ENCODE measurements at places on chromosomes 13 and 19. TPM values are rescaled to one million over a fixed set of nuclear protein-coding genes. Genes with fewer than 3 reads are reported as not detected.

GRCh38 chr19:12913851-12914690, 5.0 kb downstream of the SYCE2 start:
- DNase-seq, result no peak

- DNase-seq, result no peak
Observed at GRCh38 chr13:23695711-23696464, 125.7 kb downstream of the TNFRSF19 start.

DNA sequence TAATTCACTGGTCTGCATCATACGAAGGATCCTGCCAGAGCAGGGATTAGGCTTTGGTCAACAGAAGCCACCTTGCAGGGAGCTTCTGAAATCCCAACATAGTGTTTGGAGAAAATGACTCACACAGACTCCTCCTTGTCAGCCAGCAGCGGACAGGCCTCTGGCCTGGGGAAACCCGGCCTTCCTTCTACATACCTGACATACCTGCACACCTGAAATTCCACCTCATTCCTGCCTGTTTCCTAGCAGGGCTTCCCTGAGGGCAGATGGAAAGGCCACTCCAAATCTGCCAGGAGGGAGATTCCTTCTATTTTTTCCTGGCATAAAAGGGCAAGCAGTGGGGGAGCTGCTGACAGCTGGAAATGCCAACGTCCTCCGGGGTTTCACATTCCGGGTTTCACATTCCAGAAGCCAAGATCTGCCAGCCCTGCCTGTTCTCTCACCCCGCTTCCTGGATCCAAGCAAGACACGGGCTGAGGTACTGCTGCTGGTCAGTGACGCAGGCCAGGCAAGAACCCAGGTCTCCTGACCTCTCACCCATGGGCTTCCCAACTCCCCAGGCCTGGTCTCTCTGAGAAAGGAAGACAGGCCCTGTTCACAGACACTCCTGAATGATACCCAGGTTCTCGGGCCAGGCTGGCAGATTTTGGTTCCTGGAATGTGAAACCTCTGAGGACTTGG, 18.2 kb upstream of the IGFL1 start:
- DNase-seq, result no peak

- peak; percentile 55 for DNase-seq
Observed at GRCh38 chr19:16778796-16779411, 50.3 kb upstream of the SIN3B start.

GRCh38 chr13:34300559-34300958, 482.6 kb downstream of the RFC3 start:
- DNase-seq, result no peak

- DNase-seq, result no peak
Observed at GRCh38 chr13:114257014-114257413, 22.3 kb downstream of the CDC16 start.

GRCh38 chr19:8081569-8082550, 29.3 kb downstream of the CCL25 start:
- no peak for DNase-seq

DNA sequence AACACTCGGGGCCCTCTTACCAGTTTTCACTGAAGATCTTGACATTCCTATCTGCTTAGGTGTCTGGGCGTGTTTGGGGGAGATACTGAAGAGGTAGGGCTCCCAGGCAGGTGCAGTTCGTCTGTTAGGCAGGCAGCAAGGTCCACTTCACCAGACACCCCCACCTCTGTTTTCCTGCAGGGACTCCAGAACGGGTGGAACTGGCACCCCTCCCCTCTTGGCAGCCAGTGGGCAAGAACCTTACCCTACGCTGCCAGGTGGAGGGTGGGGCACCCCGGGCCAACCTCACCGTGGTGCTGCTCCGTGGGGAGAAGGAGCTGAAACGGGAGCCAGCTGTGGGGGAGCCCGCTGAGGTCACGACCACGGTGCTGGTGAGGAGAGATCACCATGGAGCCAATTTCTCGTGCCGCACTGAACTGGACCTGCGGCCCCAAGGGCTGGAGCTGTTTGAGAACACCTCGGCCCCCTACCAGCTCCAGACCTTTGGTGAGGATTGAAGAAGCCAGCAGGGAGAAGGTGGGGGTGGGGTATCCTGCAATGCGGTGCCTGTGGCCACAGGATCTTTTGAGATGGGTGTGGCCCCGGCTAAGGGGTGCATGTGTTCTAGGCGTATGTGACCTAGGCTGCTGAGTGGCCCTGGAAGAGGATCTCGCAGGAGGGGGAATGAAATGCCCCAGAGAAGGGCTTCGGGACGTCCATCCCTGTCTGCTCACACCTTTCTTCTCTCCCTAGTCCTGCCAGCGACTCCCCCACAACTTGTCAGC, 3.3 kb upstream of the ICAM4 start:
- DNase-seq, result no peak

GRCh38 chr13:60260440-60260839, 96.7 kb upstream of the DIAPH3 start:
- no peak for DNase-seq

CCL25 gene
- polyA plus RNA-seq, result not detected

BRCA2 gene
- polyA plus RNA-seq, result 2.1 TPM

IL17D gene
- 1.4 TPM for polyA plus RNA-seq

TMEM145 gene
- 0.41 TPM for polyA plus RNA-seq

LRRC63 gene
- not detected for polyA plus RNA-seq

MAP4K1 gene
- 0.16 TPM for polyA plus RNA-seq
